ENCODE measurements at places on chromosomes 16 and 17.
A peak's percentile ranks its signal among the peaks of the same experiment; 100 is the strongest.

GRCh38 chr16:4613636-4614570 lies 785 bp downstream of the UBALD1 start:
- DNase-seq = no peak

DNA sequence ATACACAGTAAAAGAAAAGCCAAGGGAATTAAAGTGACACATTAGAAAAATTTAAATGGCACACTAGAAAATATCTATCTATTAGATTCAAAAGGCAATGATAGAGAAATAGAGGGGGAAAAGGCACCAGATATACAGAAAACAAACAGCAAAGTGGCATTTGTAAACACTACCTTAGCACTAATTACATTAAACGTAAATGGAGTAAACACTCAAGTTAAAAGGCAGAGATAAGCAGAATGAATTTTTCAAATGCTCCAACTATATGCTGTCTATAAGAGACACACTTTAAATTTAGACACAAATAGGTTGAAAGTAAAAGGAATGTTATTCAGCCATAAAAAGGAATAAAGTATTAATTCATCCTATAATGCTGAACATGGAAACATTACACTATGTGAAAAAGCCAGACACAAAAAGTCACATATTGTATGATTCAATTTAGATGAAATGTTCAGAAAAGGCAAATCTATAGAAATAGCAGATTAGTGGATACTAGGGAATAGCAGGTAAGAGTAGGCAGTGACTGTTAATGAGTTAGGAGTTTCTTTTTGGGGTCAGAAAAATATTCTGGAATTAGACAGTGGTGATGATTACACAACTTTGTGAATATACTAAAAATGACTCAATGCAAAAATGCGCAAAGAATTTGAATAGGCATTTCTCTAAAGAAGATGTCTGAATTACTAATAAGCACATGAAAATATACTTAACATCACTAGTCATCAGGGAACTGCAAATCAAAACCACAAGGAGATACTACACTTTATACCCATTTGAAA lies 92.4 kb downstream of the BRIP1 start:
- DNase-seq = no peak

- DNase-seq = no peak
These were observed 486.4 kb upstream of the KIF2B start for GRCh38 chr17:53336281-53336680.

GRCh38 chr16:48907906-48908634 lies 298.1 kb upstream of the N4BP1 start:
- DNase-seq = no peak

- no peak for DNase-seq
These were observed 51.2 kb downstream of the RPA1 start for GRCh38 chr17:1880851-1881630.

- no peak for DNase-seq
These were observed 338.1 kb downstream of the SEC14L1 start for GRCh38 chr17:77478899-77479298.

DNA sequence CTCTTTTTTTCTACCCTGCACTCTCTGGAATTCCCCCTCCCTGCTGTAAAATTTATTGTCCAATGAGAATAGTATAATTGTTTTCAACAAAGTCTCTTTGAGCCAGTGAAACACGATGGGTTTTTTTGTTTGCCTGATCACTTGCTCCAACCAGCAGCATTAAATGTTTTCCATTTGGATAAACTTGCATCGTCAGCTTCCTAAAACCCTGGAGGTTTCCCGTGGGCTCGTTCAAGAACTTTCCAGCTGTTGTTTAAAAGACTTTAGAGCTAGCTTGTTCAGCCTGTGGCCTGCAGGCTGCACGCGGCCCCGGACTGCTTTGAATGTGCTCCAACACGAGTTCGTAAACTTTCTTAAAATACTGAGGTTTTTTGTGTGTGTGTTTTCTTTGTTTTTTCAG lies 14.9 kb downstream of the NAGPA start:
- no peak for DNase-seq

DNA sequence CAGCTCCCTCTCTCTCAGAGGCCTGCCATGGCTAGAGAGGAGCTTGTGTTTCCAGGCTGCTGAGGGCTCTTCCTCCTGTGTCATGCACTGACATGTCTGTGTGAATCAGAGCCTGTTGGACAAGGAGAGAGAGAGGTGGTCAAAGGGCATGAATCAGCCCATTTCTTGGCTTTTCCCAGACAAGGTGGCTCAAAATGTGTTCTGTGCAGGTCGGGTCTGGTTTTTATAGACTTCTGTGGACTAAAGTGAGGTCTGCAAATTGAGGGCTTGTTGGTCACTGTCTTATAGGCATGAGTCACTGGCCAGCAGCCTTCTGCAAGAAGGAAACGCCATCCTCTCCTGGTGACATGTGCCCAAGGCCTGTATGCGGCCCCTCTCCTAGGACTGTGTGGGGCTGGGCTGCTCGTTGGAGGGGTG lies 97.9 kb downstream of the FOXL1 start:
- DNase-seq = no peak

DNA sequence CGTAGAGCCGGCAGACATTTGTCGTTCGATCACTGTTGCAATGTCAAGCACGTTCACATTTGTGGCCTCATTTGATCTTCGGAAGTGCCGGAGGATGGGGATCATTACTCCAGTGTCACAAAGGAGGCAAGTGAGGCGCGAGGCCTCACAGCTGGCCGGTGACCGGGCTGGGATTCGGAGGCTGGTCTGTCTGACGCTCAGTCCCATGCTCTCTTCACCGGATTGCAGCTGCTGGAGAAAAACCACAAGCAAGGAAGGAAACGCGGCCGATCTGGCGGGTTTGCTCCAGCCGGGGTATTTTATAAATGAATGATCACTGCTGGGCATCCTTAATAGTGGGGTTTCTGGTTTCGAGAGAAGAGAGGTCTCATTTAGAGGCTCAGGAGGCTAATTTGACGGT lies 127.8 kb downstream of the OR1D5 start:
- DNase-seq = no peak

GRCh38 chr17:27327871-27328270 lies 34.0 kb downstream of the WSB1 start:
- DNase-seq = no peak

DNA sequence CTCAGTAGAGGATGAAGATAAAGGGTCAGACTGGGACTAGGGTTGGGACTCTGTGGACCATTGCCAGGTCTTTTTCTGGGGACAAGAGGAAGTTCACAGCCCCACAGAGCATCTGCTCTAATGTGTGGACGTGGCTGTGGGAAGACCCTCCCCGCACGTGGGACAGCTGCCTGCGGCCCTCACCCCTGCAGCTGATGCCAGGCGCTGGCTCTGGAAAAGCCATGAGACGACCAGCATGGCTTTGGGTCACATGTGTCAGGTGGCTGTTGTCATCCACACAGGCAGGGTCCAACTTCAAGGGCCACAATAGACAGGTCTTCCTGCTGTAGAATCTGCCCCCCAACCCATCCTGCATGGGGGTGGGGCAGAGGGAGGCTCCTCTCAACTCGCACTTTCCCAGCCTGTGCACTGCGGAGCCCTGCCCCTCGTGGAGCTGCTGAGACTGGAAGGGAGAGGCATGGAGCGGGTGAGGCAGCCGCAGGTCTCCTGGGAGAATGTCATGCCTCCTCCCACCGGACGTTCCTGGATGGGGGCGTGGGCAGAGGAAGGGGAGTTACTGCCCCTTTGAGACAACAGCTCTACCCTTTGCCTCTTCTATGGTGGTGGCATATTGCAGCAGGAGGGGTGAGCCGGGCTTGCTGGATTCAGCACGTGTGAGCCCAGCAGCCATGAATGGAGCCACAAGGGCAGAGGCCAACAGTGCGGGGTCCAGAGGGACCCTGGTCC lies 53.4 kb downstream of the PIMREG start:
- DNase-seq = no peak

DNA sequence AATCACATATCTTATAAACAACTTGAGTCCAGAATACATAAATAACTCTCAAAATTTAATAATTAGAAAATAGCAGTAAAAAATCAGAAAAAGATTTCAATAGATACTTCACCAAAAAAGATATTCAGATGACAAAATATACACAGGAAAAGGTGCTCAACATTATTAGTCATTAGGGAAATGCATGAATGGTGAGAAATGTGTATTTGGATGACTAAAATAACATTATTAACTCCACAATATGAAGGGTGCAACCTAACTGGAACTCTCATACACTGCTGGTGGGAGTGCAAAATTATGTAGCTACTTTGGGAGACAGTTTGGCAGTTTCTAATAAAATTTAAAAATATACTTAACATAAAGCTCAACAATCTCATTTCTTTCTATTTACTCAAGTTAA lies 262.3 kb upstream of the AXIN2 start:
- DNase-seq = no peak

- no peak for DNase-seq
These were observed 18.7 kb upstream of the AQP8 start for GRCh38 chr16:25198021-25198420.

DNA sequence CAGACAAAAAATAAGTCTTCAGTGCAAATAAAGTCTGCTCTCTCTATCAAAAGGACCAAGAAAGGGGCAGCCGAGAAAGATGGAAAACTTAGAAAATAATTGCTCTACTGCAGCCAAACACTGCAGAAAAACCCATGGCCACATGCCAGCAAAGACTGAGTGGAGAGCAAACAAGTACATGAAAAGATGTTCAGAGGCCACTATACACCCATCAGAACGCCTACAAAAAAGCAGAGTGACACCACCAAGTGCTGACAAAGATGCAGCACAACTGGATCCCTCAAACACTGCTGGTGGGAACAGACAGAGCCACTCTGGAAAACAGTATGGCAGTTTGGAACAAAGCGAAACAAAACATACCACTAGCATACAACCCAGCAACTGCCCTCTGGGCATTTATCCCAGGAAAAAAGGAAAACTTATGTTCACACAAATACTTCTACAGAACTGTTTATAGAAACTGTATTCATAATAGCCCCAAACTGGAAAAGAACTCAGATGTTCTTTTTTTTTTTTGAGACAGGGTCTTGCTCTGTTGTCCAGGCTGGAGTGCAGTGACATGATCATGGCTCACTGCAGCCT lies 36.7 kb downstream of the KIAA0753 start:
- no peak for DNase-seq

GRCh38 chr16:57356547-57356946 lies 2.0 kb upstream of the CCL22 start:
- no peak for DNase-seq

GRCh38 chr16:30557957-30558788 lies at the start of gene ZNF764:
Gene ZNF764, minus strand, starts transcription at chr16:30558374. Its CDS starts 192 bp downstream, at chr16:30558182.
- DNase-seq = peak; percentile 96

Data from C1 segment of cervical spinal cord (tissue), 14 donors.